NCI-H748 treated with DMSO at 0.1 percent for 48 hours (cell line): ENCODE measurements at places on chromosomes 5 and 9.

DNA sequence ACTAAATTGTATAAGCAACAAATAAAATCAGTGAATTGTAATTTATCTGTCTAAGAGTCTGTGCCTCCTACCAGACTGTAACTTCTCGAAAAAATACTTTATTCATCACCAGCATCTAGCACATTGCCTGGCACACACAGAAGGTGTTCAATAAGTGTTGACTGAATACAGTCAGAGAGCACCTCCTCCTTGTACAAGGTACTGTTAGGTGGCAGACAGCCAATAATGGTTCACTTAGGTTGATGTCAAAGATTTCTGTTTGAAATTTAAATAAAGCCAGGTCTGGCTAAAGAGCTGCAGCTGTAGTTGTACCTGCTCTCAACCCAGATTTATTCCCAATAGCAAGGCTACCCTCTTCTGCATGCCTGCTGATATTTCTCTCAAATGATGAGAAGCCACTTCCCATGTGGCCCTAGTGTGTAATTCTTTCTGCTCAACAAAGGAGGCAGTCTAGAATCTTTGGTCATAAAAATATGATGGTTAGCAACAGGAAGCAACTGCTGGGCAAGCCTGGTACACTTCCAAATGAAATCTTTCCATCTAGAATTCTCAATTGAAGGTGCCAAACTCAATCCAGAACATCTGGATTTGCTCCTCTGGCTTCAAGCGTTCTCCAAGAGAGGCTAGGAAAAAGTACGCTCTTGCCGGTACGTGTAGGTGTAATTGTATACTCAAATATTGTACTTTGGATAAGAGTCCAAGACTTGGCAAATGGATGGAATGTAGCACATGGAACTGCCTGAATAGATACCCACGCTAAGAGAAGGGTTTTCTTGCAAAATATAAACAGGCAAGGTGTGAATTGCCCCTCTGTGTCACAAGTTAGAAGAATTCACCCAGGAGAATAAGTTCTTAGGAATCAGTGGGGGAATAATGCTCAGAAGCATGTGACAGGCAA lies 95.6 kb downstream of the NR6A1 start:
- DNase-seq = no peak

GRCh38 chr5:54469622-54470021 lies 14.1 kb downstream of the HSPB3 start:
- no peak for DNase-seq

DNA sequence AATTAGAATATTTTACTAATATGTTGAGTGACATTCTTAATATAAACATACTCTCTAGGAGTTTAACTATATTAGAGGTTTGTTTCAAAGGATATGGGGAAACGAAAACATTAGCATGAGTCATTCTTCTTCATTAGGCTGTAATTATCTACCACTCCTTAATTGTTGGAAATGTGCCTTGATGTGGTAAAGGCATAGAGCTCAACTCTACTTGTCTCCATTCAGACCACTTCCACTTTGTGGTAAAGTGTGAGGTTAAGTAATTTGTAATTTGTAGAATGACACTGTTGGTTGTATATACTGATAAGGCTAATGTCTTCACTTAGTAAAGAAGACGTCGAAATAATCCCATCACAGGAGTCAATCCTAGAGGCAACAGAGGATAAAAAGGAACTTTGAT lies 58.1 kb downstream of the HAPLN1 start:
- no peak for DNase-seq

- DNase-seq = no peak
Measured at GRCh38 chr5:105587963-105588662, 2025.5 kb upstream of the NUDT12 start.

DNA sequence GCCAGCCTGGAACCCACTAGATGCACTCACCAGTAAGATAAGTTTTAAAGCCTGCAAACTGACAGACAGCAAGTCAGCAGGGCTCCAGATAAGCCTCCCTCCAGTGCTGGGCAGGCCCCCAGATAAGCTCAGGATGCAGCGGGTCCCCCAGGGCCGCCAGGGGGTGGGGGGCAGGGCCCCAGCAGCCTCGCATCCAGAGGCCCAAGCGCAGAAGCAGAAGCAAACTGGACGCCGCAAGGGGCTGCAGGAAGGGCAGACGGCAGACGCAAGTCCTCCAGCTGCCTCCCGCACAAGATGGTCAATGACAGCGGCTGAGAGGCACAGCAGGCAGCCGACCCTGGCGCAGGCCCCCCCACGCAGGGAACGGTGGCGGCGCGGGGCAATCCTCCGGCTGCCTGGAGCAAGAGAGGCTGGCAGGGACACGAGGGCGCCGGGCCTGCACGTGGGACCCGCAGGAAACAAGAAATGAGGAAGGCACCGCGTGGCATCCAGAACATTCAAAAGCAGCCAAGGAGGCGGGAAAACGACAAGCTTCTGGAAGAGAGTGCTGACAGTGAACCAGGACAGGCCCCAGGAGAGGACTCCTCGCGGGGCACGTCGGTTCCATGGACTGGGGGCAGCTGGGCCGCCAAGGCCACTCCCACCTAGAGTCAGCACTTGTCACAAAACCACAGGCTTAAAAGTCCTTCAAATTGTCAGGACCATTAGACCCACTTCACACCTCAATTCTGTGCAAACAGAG lies 49.8 kb downstream of the ROR2 start:
- no peak for DNase-seq

- no peak for DNase-seq
Measured at GRCh38 chr9:134318481-134318891, 7.8 kb upstream of the RXRA start.

DNA sequence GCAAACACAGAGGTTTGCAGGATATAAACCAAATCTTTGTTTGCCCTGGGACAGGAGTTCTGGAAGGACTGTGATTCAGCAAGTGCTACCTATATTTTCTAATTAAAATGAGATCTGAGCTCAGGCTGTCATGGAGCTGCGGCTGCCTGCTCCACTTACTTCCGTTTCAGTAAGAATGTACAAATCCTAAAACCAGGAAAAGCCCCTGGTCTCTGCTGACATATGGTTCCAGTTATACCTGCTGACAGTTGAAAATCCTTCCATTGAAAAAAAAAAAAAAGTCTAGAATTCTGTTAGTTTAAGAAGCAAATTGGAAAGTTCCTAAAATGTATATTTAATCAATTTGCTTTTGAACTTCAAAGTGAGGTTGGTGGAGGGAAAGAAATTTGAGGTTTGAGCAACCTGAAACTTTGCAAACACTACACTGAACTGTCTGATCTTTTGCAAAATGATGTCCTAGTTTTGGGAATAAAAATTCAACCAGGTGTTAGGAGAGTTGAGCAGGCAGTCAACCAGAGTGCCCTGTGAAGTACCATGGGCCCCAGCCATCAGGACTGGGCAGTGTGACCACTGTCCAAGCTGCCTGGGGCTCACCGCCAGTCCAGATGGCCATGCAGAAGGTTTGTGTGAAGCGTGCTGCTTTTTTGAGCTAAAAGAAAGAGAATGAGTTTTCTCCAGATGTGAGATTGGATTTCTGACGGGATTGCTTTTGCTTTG lies 50.6 kb downstream of the SHB start:
- no peak for DNase-seq

DNA sequence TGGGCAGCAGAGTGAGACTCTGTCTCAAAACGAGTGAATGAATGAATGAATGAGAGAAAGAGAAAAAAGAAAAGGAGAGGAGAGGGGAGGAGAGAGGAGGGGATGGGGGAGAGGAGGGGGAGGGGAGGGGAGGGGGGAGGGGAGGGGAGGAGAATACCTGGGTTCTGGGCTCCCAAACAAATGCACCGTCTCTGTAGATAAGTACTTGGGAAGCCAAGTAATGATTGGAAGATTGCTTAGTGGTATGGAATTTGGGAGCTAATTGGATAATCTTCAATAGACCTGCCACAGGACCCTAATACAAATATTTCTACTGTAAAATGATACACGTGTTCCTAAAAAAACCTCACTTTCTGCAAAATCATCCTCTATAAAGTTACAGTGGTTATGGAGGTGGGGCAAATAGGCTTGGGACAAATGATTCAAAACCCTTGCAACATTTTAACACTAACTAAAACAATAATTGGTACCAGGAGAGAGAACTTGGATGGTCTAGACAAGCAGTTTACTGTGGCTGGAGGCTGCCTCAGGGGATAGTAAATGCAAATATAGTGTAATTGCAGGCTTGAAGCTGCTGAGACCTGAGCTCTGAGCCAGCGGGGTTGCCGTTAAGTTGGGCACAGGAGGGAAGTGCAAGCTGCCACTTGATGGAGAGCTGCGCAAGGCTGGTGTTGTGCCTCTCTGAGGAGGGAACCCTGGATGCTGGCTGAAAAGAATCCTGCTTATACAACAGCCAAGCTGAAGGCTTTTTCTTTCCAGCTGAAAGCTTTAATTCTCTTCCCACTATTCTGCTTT lies 3.5 kb downstream of the HEMGN start:
- DNase-seq = no peak

GRCh38 chr5:172664018-172664417 lies 23.0 kb downstream of the NEURL1B start:
- DNase-seq = no peak

- no peak for DNase-seq
Measured at GRCh38 chr9:70679845-70680244, 265.4 kb upstream of the KLF9 start.

DNA sequence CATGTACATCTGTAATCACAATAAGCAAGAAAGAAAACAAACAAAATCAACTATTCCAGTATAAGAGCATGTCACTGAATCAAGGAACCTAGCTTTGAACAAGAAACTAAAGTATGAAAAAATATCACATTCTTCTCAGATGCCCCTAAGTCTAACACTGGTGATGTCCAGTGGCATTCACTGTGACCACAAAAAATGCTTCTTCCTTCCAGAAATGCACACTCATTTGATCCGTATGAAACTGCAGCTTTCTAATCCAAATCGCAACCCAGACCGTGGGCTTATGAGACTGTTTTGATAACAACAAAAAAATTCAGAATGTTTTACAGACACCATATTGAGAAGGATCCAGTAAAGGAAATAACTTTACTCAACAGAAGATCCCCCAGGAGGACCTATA lies 320.1 kb upstream of the TARS1 start:
- DNase-seq = no peak

DNA sequence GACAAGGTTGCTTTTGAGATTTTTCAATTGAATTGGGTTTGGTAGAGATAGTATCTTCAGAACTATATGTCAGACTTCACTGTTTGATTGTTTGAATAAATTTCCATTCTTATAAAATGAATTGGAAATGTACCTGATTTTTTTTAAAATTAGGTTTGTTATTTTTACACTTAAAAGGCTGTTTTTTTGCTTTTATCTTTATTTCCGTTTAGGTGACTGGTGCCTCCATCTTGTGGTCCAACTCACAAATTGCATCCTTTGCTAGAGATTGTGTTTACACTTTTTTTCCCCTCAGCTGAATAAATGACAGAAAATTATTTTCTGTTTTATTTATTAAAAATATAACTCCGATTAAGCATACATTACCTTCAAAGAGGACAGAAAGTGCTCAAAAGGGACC lies 15.6 kb downstream of the NDUFAF2 start:
- DNase-seq = no peak

DNA sequence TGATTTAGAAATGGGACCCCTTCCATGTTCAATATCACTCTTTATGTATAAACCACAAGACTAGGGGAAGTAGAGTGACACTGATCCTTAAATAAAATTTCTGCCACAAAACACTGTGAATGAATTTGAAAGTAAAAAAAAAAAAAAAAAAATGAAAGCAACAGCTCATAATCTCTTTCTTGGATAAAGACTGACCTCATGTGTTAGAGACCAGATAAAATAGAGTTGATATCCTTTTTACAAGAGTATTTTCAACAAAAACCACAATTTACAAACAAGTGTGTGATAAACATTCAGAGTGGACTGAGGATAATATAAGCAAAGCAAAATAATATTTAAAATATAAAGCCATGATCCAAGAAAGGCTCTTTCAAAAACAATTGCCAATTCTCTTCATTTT lies 180.2 kb downstream of the FBXL17 start:
- no peak for DNase-seq

DNA sequence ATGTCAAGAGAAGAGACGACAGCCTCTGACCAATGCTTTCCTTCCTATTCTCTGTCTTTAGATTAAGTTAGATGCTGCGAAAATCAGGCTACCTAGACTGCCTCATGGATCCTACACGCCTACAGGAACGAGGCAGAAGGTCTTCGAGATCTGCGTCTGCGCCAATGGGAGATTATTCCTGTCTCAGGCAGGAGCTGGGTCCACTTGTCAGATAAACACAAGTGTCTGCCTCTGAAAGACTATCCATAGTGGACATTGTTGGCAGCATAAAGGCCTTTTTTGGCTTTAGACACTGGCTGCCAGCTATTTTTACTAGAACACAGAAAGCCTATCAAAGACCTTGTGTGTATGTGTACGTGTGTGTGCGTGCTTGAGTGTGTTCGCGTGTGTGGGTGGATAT lies 90.9 kb upstream of the PPP1R2B start:
- no peak for DNase-seq

- DNase-seq = no peak
Measured at GRCh38 chr9:78463750-78464149, 166.8 kb downstream of the PSAT1 start.

DNA sequence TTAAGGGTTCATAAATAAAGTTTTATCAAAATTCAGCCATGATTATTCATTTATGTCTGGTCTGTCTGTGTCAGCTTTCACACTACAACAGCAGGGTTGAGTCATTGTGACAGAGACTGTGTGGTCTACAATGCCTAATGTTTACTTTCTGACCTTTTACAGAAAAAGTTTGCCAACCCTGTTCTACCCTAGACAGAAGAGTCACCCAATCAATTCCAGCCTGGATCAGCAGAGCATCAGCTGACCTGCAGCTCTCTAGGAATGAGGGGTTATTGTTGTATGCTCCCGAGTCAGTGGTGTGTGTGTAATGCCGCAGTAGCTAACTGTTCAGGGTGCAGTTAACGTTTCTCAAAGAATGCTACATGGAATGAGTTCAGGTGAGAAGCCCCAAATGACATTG lies 87.3 kb downstream of the HRH2 start:
- no peak for DNase-seq

- DNase-seq = no peak
Measured at GRCh38 chr5:10246761-10247160, 2.9 kb downstream of the ATPSCKMT start.

GRCh38 chr9:112726428-112726827 lies 8.5 kb upstream of the INIP start:
- no peak for DNase-seq

DNA sequence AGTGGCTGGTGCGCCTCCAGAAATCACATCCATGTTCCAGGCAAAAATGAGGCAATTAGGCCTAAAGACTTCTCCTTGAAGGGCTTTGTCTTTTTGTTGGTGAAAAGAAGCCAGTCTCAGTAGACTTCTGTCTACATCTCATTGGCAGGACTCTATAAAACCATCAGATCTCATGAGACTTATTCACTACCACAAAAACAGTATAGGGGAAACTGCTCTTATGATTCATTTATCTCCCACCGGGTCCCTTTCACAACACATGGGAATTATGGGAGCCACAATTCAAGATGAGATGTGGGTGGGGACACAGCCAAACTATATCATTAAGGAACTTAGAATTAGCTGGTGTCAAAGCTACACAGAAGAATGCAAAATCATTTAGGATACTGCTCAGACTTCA lies 77.7 kb upstream of the SNX2 start:
- DNase-seq = no peak

- no peak for DNase-seq
Measured at GRCh38 chr5:6752236-6752635, 39.0 kb downstream of the TENT4A start.

- DNase-seq = no peak
Measured at GRCh38 chr5:139663207-139664085, 15.3 kb downstream of the CXXC5 start.
